Stimulated activated CD8-positive, alpha-beta memory T cell treated with anti-CD3 and anti-CD28 coated beads, Interleukin-12 subunit alpha, Interleukin-12 subunit beta, amount 100 ng/mL, for 1 hour (primary cell): ENCODE measurements at places on chromosomes 6 and 20.
A peak's percentile ranks its signal among the peaks of the same experiment; 100 is the strongest.

DNA sequence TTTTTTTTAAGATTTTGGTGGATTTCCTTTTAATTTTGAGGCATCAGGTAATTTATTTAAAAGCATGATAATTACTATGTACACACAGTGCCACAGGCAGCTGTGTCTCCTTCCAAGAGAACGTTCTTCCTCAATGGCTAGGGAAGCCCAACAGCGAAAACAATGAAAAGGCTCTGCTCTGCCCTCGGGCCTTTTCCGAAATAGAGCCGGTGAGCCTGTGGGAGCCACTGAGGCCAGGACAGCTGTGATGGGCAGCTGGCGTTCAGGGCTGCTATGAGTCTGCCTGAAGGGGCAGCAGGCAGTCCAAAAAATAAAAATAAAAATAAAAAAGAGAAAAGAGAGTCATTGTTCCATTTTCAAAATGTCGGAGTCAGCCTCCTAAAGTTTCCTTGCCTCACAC, 443.8 kb downstream of the KIF16B start:
- no peak for DNase-seq

DNA sequence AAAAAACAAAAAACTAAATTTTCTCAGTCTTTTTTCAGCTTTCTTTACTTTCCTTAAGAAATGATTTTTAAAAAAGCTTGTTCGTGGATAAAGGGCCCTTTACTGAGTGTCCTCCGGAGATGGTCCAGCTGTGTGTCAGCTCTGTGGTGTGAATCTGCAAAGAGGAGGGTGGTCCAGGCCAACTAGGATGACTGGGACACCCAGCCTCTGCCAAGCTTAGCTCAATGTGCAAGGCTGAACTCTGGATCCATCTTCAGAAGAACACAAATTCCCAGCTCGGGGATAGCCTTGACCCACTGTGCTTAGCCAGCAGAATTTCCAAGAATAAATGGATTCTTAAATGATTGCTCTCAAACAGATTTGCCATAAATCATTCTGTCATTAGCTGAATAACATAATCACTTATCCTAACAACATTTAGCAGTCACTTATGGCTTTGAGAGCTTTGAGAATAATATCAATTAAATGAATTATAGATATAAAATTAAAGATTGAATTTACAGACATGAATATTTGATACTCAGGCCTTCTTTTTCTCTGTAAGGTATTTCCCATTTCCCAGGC, 14.2 kb upstream of the CALHM5 start:
- no peak for DNase-seq

GRCh38 chr6:70667256-70667710, 400 bp upstream of the SMAP1 start:
- no peak for DNase-seq

- DNase-seq: no peak
These were observed 74.1 kb downstream of the ID4 start for GRCh38 chr6:19911223-19911622.

DNA sequence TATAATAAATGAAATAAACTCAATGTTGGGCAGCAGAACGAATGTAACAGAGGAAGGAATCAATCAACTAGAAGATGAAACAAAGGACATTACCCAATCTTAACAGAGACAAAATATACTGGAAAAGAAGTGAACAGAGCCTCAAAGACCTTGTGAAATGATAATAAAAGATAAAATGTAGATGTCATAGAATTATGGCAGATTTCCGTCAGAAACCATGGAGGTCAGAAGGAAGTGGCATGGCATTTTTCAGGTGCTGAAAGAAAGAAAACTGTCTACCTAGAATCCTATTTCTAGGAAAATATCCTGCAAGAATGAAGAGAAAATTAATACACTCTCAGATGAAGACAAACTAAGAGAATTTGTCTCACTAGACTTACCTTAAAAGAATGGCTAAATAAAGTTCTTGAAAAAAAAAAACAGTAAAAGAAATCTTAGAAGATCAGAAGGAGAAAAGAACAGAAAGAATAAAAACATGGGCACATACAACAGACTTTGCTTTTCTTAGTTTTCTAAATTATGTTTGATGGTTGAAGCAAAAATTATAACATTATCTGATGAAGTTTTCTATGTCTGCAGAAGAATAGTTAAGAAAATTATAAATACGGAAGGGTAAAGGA, 23.4 kb upstream of the ZBTB2 start:
- DNase-seq: no peak

DNA sequence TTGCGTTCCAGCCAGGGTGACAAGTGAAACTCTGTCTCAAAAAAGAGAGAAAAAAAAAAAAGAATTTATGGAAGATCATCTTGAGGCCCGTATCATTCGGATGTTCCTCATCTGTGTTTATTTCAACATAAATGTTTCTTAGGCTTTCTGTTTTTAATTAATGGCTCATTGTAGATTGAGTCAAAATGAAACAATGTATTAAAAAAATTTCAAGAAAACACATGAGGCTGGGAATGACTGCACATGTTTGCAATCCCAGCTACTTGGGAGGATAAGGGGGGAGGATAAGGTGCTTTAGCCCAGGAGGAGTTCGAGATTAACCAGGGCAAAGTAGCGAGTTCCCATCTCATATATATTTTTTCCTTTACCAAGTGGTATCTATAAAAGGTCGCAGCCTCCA, 47.3 kb downstream of the ITCH start:
- DNase-seq: no peak

- DNase-seq: no peak
These were observed 545 bp upstream of the ASCC3 start for GRCh38 chr6:100881707-100882040.

GRCh38 chr20:36439040-36439730, 102.1 kb upstream of the MYL9 start:
- peak; percentile 35 for DNase-seq

- no peak for DNase-seq
These were observed 84.7 kb upstream of the SIRPA start for GRCh38 chr20:1810572-1810925.

GRCh38 chr20:35319192-35319870, 27.1 kb upstream of the FAM83C start:
- DNase-seq: no peak

- peak; percentile 4 for DNase-seq
These were observed 86.7 kb upstream of the STMND1 start for GRCh38 chr6:17015144-17015543.

DNA sequence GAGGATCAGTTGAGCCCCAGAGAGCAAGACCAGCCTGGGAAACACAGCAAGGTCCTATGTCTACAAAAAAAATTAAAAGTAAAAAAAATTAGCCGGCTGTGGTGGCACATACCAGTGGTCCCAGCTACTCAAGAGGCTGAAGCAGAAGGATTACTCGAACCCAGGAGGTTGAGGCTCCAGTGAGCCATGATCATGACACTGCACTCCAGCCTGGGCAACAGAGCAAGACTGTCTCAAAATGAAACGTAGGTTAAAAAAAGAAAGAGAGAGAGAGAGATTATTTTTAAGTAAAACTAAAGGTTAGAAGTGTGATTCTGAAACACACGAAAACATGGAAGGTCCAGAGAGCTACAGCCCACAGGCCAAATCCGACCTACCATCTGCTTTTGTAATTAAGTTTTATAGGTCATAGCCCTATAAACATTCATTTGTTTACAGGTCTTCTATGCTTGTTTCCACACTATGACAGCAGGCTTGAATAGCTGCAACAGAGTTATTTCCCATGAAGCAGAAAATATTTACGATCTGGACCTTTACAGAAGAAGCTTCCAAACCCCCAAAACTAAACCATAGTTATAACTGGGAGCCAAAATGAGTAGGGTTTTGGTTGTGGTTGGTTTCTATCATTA, 279.7 kb downstream of the GMDS start:
- no peak for DNase-seq

DNA sequence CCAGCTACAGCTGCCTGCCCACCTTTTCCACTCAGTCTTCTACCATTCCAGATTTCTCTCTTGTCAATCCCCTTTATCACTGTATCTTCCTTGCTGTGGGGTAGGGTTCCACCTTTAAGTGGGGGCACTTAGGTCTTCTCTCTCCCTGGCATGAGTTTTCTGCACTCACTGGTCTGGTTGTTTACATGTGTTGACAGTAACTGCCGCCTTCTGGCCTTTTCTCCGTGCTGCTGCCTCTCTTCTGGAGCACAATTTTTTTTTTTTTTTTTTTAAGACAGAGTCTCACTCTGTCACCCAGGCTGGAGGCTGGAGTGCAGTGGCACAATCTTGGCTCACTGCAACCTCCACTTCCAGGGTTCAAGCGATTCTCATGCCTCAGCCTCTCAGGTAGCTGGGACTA, 12.0 kb downstream of the RNF114 start:
- DNase-seq: no peak

- DNase-seq: no peak
These were observed 68.5 kb downstream of the ELOVL5 start for GRCh38 chr6:53280207-53280606.

GRCh38 chr6:110067837-110068591, 89.9 kb downstream of the GPR6 start:
- no peak for DNase-seq

- DNase-seq: no peak
These were observed 331.8 kb downstream of the RIMS1 start for GRCh38 chr6:72218125-72218524.

DNA sequence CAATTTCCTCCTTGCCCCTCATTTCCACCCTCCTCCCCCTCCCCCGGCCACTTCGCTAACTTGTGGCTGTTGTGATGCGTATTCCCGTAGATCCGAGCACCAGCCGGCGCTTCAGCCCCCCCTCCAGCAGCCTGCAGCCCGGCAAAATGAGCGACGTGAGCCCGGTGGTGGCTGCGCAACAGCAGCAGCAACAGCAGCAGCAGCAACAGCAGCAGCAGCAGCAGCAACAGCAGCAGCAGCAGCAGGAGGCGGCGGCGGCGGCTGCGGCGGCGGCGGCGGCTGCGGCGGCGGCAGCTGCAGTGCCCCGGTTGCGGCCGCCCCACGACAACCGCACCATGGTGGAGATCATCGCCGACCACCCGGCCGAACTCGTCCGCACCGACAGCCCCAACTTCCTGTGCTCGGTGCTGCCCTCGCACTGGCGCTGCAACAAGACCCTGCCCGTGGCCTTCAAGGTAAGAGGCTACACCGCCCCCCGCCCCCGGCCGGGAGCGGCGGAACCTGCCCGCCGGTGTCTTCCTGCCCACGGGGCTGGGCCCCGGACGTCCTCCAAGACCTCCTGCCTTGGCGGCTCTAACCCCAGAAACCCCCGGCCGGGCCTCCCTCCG, 44.9 kb upstream of the SUPT3H start:
- DNase-seq: no peak

GRCh38 chr6:67976486-67976885, 658.6 kb upstream of the ADGRB3 start:
- DNase-seq: no peak

- DNase-seq: no peak
These were observed 22.6 kb downstream of the B4GALT5 start for GRCh38 chr20:49690899-49691620.

- no peak for DNase-seq
These were observed 16.2 kb upstream of the MRPS18A start for GRCh38 chr6:43703512-43704429.

DNA sequence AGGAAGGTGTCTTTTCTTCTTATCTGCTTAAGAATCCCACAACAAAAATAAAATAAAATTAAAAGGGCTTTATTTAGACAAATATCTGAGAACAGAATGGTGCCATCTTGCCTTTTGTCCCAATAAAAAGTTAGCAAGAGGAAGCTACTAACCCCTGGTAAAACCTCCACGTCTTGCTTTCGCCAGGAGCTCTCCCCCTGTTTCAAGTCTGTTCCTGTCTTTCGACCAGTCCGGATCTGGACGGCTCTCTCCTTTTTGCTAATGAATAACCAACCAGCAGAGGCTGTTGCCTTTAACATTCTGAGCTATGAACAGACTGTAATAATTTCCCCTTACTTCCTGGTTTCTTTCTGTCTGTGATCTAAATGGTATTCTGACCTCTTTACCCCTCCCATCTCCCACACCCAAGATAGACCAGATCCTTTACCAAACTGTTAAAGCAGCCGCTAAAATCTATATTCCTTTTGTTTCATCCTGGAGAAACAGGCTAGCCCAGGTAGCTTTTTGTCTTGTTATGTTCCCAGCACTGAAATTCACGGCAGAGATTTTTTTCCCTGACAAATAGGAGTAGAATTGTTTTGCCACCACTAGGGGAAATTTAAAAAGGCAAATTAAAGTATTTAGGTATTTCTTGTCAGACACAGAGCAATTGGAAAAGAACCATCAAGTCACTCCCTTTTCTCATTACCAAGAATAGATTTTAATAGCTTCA, at the start of gene FRK:
Gene FRK, minus strand, starts transcription at position 320 of the 712 bp plus-strand sequence. CDS start 580 bp downstream, outside the sequence.
- no peak for DNase-seq

GRCh38 chr6:13228264-13229204, 99.8 kb downstream of the TBC1D7 start:
- no peak for DNase-seq

DNA sequence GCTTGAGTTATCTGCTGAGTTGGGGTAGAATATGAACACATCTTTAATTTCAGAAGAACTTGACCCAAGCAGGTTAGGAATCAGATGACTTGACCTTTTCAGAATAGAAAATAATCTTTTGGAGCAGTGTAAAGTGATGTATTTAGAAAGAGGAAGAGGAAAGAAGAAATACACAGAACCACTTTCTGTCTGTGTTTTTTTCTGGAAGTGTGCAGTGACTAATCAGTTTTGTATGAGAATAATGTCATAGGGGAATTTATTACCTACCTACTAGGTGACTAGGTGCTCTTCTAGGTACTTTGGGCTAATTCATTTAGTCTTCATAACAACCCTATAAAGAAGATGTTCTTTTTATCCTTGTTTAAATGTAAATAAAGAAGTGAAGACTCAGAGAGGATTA, 3.0 kb downstream of the PPP1R14C start:
- DNase-seq: no peak

DNA sequence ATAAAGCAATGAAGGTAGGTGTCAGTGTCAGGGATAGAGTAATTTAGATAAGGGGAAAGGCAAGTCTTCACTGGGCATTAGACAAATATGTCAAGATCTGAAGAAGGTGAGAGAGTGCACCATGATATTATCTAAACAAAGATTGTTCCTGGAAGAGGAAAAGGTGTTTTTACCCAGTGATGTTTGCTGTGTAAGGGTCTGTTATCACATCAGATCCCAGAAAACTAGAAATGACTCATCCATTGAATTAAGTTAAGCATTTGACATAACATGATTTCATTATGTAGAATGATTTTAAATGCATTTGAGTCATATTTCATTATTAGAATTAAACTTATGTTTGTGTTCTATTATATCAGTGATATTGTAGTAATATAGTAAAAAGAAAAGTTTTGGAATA, 1279.5 kb upstream of the CITED2 start:
- no peak for DNase-seq

DNA sequence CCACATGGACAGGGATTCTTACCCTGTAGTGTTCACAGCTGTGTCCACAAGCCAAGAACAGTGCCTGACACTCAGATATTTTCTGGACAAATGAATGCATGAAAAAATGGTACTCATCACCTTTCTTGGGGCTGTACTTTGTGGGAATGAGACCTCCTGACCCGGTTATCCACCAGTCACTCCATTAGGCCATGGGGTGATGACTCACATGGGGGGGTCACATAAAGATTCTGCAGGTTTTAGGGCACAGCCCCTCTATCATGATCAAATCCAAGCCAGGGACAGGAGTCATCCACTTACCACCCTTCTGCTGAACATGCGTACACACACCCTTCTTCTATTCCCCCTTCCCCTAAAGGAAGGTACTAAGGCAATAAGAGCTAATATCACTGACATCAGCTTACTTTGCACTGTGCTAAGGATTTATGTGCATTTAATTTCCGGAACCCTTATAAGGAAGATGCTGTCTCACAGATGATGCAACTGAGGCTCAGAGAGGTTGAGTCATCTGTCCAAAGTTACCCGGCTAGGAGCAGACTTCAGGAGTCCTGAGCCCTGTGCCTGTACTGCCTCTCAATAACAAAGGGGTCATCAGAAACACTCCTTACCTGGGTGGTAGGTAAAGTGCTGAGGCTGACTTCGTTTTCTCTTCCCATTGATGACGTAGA, 107.8 kb downstream of the NFATC2 start:
- no peak for DNase-seq

- no peak for DNase-seq
These were observed 147.8 kb downstream of the BACH2 start for GRCh38 chr6:90148867-90149266.
